ENCODE measurements at places on chromosomes 7 and 10.

- no peak for DNase-seq
- H3K27ac ChIP-seq: no peak overlapping the region
- no peak overlapping the region for H3K4me3 ChIP-seq
Observed at GRCh38 chr7:94042381-94042780, 38.2 kb upstream of the BET1 start.

DNA sequence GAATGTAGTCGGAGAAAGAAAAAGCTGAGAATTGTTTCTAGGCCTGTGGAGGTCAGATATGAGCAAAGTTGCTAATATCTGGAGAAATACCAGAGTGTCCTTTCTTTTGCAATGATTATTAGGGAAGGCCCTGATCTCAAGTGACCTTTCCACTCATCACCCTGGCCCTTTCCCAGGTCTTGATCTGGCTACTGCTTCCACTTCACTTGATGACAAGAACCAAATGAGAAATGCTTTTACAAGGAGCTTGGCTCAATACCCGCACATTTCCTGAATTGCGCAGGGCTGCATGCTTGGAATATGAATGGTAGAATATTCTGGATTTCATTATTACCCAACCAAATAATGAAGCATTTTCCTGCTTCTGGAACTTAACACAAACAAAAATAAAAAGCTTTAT is 104.6 kb downstream of the ITGB8 start:
- H3K27ac ChIP-seq: no peak overlapping the region
- H3K4me3 ChIP-seq: no peak overlapping the region
- H3K36me3 ChIP-seq: no peaks in the 10 kb centered on the region
- H3K4me1 ChIP-seq: no peaks in the 10 kb centered on the region
- DNase-seq: no peak

DNA sequence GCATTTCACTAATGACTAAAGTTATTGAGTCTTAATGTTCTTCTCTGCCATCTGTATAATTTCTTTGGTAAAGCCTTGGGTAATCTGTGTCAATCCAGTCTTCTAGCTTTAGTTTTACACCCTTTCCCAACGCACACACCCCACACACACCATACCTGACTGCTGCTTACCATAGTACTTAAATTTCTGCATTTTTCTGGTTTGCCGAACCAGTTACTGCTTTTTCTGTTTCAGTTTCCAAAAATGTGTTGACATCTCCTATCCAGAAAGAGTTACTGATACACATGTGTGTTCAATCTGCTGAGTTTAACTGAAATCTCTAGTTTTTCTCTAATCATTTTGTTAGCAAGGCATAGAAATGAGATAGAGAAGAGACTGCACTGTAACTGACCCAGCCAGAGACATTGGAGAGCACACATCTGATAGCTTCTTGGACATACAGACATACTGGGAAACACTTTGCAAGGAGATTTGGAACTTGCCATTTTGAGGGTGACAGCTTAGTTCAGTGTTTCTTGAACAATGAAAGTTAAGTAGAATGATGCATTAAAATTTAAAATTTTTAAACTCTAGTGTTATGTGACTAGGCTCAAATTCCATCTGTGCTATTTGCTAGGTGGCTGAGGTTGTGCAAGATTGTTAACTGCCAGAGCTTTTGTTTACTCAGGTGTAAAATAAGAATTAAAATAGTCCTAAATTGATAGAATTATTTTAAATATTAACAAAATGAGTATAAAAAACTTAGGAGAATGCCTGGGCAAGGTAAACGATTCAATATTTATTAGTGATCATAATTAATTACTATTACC is 807.6 kb downstream of the DNAJB9 start:
- no peaks in the 10 kb centered on the region for H3K27me3 ChIP-seq
- H3K4me3 ChIP-seq: no peak overlapping the region
- DNase-seq: no peak

- H3K27me3 ChIP-seq: no peaks in the 10 kb centered on the region
- peak overlapping the region; percentile 12 for H3K27ac ChIP-seq
- H3K4me1 ChIP-seq: peaks cover 15% of the 10 kb centered on the region
- H3K36me3 ChIP-seq: no peaks in the 10 kb centered on the region
Observed at GRCh38 chr10:52232561-52233350, 81.3 kb upstream of the DKK1 start.

DNA sequence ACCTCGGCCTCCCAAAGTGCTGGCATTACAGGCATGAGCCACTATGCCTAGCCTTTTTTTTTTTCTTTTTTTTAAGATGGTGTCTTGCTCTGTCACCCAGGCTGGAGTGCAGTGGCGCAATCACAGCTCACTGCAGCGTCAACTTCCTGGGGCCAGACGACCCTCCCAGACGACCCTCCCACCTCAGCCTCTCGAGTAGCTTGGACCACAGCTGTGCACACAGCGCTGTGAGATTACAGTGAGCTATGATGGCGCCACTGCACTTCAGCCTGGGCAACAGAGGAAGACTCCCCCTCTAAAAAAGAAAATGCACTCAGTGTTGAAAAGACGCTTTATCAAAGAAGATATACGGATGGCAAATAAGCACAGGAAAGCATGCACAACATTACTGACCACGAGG is 16.5 kb upstream of the WIPI2 start:
- H3K4me3 ChIP-seq: no peak overlapping the region
- no peaks in the 10 kb centered on the region for H3K27me3 ChIP-seq
- H3K27ac ChIP-seq: no peak overlapping the region
- no peaks in the 10 kb centered on the region for H3K4me1 ChIP-seq
- DNase-seq: no peak

DNA sequence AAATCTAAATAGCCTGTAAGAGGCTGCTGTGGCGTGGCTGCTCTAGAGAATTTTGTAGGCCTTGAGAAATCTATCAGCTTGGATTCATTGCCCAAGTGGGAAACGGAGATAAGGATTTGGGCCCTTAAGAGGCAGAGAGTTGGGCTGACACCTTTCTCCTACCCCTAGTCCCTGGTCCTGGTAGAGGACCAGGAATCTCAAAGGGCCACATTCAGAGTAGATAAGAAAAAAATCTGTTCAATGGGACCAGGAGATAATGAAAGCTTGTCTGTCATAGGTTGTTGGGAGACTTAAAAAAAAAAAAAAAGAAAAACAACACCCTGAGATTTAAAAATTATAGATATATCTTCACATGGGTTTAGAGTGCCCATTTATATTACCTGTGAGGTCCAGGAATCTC is 17.8 kb downstream of the TMEM209 start:
- H3K36me3 ChIP-seq: peaks cover 83% of the 10 kb centered on the region
- DNase-seq: no peak
- no peaks in the 10 kb centered on the region for H3K27me3 ChIP-seq
- no peaks in the 10 kb centered on the region for H3K4me1 ChIP-seq
- H3K4me3 ChIP-seq: no peak overlapping the region

DNA sequence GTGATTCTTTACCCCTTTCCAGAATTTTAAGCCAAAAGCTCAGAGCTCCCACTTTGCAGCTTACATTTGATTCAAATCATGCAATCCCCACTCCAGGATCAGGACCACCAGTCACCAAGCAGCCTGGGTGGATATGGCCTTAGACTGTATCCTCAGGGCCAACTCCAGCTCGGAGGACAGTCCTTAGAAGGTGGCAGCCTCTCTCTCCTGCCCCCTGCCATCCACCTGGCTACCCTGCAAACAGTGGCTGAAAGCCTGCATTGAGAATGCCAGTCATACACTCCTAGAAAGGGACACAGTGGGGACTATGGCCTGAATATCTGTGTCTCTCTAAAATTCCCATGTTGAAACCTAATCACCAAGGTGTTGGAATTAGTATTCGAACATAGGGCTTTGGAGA is 50.0 kb upstream of the KCNMA1 start:
- H3K27me3 ChIP-seq: peaks cover 6% of the 10 kb centered on the region
- no peaks in the 10 kb centered on the region for H3K4me1 ChIP-seq
- no peak overlapping the region for H3K4me3 ChIP-seq
- H3K36me3 ChIP-seq: no peaks in the 10 kb centered on the region
- DNase-seq: no peak

DNA sequence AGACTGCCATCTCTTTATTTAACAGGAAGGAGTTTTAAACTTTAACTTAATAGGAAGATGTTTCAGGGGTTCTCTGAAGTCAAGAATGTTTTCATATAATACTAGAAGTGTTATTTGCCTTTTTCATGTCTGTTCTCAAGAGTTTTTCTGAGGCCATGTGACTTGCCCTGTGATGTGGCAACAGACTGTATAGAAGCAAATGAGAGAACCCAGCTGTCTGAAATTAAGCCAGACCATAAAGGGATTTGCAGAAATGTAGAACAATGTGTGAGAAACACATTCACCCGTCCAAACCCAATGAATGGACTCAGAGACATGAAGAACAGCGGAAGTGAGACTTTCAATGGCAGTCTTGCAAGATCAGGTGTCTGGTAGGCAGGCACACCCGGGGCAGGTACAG is 23.8 kb downstream of the MAPK8 start:
- H3K4me3 ChIP-seq: peak overlapping the region; percentile 39
- no peaks in the 10 kb centered on the region for H3K36me3 ChIP-seq
- H3K4me1 ChIP-seq: peaks cover 59% of the 10 kb centered on the region
- no peaks in the 10 kb centered on the region for H3K27me3 ChIP-seq

DNA sequence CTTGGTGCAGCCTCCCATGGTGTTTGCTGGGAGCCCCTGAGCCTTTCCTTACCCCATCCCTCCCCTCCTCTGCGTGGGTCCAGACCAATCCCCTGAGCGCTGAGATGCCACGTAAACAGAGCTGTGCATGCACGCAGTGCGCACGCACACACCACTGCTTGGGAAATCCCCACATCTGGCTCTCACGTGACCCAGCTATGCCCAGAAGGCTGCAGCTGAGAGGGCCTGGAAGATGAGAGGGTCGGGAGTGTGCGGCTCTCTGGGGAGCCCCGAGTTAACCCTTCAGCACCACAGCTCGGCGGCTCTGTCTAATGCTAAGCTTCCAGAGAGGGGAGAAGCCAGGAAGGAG is 177.2 kb downstream of the SH3PXD2A start:
- peak overlapping the region; percentile 78 for H3K4me3 ChIP-seq
- H3K27me3 ChIP-seq: no peaks in the 10 kb centered on the region
- H3K4me1 ChIP-seq: peaks cover 13% of the 10 kb centered on the region
- peak; percentile 88 for DNase-seq
- peak overlapping the region; percentile 95 for H3K27ac ChIP-seq

GRCh38 chr10:129853562-129853903 is 110.5 kb downstream of the EBF3 start:
- no peak overlapping the region for H3K27ac ChIP-seq
- H3K4me3 ChIP-seq: no peak overlapping the region
- H3K36me3 ChIP-seq: no peaks in the 10 kb centered on the region
- peaks cover 4% of the 10 kb centered on the region for H3K27me3 ChIP-seq
- no peaks in the 10 kb centered on the region for H3K4me1 ChIP-seq
- DNase-seq: no peak

DNA sequence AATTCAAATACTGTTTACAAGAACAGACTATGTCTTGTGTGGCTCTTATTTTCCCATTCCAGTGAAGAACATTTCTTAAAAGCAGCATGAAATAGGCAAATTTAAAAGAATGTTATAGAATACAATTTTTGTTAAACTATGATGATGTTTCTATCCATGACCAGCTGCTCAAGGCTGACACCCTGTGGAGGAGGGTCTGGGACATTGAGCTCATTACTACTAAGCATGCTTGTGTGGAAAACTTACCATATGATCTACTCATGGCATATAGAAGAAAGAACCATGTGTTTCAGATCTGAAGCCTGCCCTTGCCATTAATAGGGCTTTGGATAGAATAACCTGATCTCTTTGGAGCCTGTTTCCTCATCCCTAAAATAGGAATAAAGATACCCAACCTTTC is 125.0 kb downstream of the FOXP2 start:
- no peaks in the 10 kb centered on the region for H3K4me1 ChIP-seq
- no peaks in the 10 kb centered on the region for H3K36me3 ChIP-seq
- no peak for DNase-seq
- H3K27ac ChIP-seq: no peak overlapping the region
- no peaks in the 10 kb centered on the region for H3K27me3 ChIP-seq
- no peak overlapping the region for H3K4me3 ChIP-seq

DNA sequence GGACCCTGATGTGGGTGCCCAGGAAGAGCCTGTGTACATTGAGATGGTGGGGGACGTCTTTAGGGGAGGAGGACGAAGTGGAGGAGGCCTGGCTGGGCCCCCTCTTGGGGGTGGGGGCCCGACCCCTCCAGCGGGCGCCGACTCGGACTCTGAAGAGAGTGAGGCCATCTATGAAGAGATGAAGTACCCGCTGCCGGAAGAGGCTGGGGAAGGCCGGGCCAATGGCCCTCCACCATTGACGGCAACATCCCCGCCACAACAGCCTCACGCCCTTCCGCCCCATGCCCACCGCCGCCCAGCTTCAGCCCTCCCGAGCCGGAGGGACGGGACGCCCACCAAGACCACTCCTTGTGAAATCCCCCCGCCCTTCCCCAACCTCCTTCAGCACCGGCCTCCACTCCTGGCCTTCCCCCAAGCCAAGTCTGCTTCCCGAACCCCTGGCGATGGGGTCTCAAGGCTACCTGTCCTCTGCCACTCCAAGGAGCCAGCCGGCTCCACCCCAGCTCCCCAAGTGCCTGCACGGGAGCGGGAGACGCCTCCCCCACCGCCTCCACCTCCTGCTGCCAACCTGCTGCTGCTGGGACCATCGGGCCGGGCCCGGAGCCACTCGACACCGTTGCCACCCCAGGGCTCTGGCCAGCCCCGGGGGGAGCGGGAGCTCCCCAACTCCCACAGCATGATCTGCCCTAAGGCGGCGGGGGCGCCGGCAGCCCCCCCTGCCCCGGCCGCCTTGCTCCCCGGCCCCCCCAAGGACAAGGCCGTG is 4.8 kb downstream of the NYAP1 start:
- no peak overlapping the region for H3K27ac ChIP-seq
- DNase-seq: no peak
- no peak overlapping the region for H3K4me3 ChIP-seq
- no peaks in the 10 kb centered on the region for H3K27me3 ChIP-seq

GRCh38 chr10:50497758-50498157 is 126.0 kb downstream of the SGMS1 start:
- H3K36me3 ChIP-seq: no peaks in the 10 kb centered on the region
- H3K4me3 ChIP-seq: no peak overlapping the region
- H3K27ac ChIP-seq: no peak overlapping the region
- H3K27me3 ChIP-seq: no peaks in the 10 kb centered on the region
- peaks cover 33% of the 10 kb centered on the region for H3K4me1 ChIP-seq
- DNase-seq: no peak

- no peak overlapping the region for H3K4me3 ChIP-seq
- H3K27ac ChIP-seq: no peak overlapping the region
- no peak for DNase-seq
Observed at GRCh38 chr10:49748006-49748405, 14.1 kb downstream of the OGDHL start.

- H3K27me3 ChIP-seq: peaks cover 4% of the 10 kb centered on the region
- H3K4me3 ChIP-seq: no peak overlapping the region
- no peaks in the 10 kb centered on the region for H3K4me1 ChIP-seq
- H3K36me3 ChIP-seq: peaks cover 10% of the 10 kb centered on the region
- H3K27ac ChIP-seq: no peak overlapping the region
Observed at GRCh38 chr10:93099670-93100069, 26.0 kb downstream of the CYP26A1 start.

DNA sequence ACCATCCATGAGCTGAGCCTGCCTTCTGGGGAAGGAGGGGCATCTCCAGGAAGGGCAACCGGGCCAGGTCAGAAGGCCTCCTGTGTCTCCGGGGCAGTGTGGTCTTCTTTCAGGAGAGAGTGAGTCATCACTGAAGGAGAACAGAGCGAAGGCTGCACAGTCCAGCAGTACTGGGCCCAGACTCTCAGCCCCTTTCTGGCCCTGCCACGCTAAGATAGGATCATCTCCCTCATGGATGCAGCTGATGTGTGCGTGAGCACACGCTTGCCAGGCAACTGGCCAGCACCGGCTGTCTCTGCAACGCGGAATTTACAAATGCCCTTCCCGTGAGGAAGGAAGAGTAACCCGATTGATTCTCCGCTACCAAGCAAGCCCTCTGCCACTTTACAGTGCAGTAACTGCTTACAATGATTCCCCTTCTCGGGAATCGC is 328.2 kb downstream of the TNS3 start:
- H3K4me1 ChIP-seq: peaks cover 9% of the 10 kb centered on the region
- peak overlapping the region; percentile 45 for H3K4me3 ChIP-seq
- H3K36me3 ChIP-seq: no peaks in the 10 kb centered on the region
- no peak for DNase-seq
- no peak overlapping the region for H3K27ac ChIP-seq
